ENCODE measurements at places on chromosomes 2 and 18.

DNA sequence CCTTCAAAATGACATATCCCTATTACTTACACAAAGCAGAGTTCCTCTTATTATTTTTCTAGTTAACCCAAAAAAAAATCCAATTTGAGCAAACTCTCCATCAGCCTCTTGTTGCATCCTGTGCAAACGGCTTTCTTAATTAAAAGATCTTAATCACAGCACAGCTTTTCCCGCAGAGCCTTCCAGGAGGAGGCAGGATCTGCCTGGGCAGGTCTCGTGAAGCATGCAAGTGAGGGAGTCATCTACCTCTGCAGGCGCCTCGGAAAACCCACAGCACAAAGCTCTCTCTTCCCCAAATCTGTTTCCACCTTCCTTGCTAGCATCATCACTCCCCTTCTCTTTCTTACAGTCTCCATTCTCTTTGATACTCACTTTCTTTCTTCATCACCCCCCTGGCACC, 100.4 kb downstream of the EN1 start:
- no peaks in the 10 kb centered on the region for H3K27me3 ChIP-seq
- no peaks in the 10 kb centered on the region for H3K4me1 ChIP-seq
- no peak overlapping the region for H3K27ac ChIP-seq
- no peak overlapping the region for H3K4me3 ChIP-seq
- DNase-seq = no peak

GRCh38 chr2:29309090-29310029, 194.1 kb downstream of the CLIP4 start:
- no peaks in the 10 kb centered on the region for H3K4me1 ChIP-seq
- H3K4me3 ChIP-seq = no peak overlapping the region
- H3K27ac ChIP-seq = no peak overlapping the region
- peaks cover 4% of the 10 kb centered on the region for H3K27me3 ChIP-seq

GRCh38 chr2:191515551-191515950, 162.4 kb upstream of the NABP1 start:
- H3K27me3 ChIP-seq = no peaks in the 10 kb centered on the region
- no peaks in the 10 kb centered on the region for H3K36me3 ChIP-seq
- no peak overlapping the region for H3K4me3 ChIP-seq
- no peak for DNase-seq

DNA sequence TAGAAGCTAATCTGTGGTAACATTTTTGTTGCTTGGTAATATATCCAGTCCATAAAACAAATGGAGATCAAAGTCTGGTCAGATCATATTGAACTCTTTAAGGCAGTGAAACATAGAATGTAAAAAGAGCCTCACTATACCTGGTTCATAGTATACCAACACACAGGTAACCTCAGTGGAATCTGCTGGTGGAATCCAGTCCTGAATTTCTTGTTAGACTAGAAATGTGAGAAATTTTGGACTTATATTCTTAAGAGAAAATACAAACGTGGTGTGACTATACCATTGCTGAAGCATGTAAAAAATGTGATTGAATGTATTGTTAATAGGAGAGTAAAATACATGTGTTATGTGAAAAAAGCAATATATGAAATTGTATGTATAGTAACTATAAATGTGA, 46.1 kb upstream of the GRHL1 start:
- no peaks in the 10 kb centered on the region for H3K36me3 ChIP-seq
- no peak overlapping the region for H3K4me3 ChIP-seq
- no peak overlapping the region for H3K27ac ChIP-seq
- no peaks in the 10 kb centered on the region for H3K27me3 ChIP-seq
- no peaks in the 10 kb centered on the region for H3K4me1 ChIP-seq
- DNase-seq = no peak

All from colonic mucosa (tissue), 4 donors.